NCI-H510A treated with DMSO at 0.1 percent for 48 hours (cell line): ENCODE measurements at places on chromosomes 2 and 18.

DNA sequence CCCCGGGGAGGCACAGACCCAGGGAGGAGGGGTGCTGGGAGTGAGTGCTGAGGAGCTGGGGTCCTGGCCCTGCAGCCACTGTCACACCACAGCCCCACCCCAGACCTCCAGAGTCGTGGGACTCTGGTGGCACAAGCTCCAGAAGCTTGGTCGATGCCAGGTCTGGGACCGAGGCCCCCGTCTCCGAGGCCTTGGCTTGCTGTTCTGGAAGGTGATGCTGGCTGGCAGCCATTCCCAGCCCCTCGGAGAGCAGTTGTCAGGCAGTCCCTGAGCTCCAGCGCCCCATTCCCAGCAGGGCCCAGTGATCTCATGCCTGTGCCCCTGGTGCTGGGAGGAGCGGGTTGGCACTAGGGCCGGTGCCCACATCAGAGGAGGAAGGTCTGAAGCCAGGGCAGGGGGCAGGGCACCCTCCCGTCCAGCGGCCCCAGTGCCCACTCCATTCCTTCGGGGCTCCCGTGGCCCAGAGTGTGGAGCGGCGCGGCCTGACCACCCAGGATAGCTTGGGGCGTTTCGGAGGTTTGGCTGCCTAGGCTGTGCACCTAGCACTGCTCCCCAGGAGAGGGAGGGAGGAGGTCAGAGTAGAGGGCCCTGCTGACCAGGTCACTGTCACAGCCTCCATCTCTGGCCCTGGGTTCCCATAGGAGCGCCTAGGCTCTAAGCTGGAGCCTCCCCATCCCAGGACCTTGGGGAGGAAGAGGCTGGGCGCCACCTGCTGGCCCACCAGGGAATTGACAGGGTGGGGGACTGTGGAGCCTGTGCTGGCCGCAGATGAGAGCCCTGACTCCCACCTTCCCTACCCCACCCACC lies 16.8 kb upstream of the ALPI start:
- no peak for DNase-seq

DNA sequence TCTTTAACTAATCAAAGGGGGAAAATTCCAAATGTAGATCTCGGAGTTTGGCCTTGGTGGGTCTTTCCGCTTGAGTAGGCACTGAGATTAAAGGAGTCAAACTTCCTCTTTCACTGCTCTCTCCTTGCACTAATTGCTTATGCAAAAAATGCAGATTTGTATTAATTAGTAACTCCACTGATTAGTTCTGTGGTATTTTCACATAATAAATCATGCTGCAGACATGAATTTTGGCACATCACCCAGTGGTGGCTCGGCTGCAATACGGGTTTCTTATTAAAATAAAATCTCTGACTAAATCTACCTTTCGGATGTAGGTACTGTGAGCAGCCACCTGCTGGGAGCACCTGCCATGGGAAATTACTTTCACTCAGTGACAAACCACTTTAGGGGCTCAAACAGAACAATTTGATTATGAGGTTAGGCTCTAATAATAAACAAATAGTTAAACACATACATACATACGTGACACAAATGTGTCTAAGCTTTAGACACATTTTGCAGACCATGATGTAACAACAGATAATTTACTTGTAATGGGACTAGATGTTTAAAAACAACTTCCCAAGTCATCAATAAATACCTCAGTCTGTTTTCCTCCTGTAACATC lies 6.4 kb upstream of the NEUROD1 start:
- DNase-seq, result no peak

DNA sequence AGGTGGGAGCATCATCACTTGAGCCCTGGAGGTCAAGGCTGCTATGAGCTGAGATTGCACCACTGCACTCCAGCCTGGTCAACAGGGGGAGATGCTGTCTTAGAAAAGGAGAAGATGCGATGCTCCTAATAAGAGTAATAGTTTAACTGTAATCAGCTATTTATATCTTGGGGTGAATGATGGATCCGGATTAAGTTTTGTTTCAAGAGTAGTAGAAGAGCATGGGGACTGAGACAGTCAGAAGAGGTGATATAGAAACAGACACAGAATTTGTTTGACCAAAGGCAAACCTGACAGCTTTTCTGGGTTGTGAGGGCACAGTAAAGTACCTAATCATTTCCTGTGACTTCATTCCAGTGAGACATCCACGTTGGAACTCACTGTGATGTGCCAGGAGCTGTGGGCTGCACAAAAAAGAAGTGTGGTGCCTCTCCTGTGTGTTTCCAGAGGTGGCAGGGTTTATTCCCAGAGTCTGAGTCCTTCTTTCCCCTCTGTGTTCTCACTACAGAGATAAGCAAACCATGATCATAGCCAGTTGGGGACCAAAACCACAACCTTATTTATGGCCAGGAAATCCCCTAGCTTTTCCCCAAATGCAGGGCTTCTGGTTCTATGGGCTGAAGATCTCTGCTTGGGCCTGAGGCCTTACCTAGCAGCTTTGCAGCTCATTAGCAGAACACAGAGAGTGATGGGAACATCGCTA lies 113.7 kb downstream of the XRCC5 start:
- DNase-seq, result no peak

GRCh38 chr18:48657447-48658120 lies 118.8 kb downstream of the CTIF start:
- DNase-seq, result no peak

DNA sequence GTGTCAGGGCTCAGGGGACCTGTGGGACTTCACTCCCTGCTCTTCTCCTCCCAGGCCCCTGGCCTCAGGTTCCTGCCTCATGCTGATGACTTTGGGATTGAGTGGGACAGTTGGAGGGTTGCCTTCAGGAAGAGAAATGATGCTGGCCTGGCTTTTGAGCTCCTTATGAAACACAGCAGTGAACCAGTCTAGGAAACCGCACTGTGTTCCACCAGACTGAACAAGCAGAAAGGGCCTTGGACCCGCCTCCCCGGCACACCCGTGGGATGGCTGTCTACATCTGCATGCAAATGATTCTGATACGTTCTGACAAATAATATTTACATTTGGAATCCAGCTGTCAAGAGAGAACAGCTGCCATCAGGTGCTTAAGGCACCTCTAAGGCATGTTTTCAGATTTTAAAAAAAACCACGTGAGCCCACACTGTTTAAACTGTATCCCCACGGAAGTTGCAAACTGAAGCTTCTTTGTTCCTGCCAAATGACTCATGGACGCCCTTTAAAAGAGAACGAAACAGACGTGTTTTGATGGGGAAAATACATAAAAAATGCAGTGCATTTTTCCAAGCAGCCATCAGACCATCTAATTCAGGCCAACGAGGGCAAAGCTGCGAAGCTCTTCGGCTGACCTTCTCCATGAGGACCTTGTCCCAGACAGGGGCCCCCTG lies 27.6 kb upstream of the ASAP2 start:
- DNase-seq, result peak; percentile 86

GRCh38 chr18:32286749-32287148 lies 96.9 kb downstream of the MEP1B start:
- DNase-seq, result no peak

DNA sequence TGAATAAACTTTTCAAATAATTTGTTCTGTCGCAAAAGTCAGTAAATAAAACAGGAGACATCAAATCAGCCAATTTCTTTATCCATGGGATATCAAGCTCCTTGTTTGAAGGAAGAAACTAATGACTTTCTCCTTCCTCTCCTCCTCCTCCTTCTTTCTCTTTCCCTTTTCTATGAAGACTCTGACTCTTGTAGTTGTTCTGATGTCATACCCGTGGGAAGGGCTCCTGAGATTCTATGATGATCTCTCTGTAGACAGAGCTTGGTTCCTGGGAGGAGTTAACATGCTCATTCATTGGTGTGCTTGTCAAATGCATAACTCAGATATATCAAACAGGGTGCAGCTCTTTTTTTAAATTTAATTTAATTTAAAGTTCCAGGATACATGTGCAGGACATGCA lies 118.7 kb upstream of the KCTD1 start:
- no peak for DNase-seq

GRCh38 chr2:104026725-104027124 lies 827.2 kb upstream of the POU3F3 start:
- DNase-seq, result no peak

GRCh38 chr2:205002390-205002789 lies 457.1 kb downstream of the PARD3B start:
- no peak for DNase-seq

- no peak for DNase-seq
These were observed 10.1 kb downstream of the HDAC4 start for GRCh38 chr2:239390546-239391285.

- DNase-seq, result no peak
These were observed 42.9 kb upstream of the RASGRP3 start for GRCh38 chr2:33433279-33434235.

GRCh38 chr2:224401641-224402342 lies at the start of gene FAM124B:
TSS of gene FAM124B (minus strand) at chr2:224402107. CDS start at chr2:224401768, 339 bp downstream.
- no peak for DNase-seq

DNA sequence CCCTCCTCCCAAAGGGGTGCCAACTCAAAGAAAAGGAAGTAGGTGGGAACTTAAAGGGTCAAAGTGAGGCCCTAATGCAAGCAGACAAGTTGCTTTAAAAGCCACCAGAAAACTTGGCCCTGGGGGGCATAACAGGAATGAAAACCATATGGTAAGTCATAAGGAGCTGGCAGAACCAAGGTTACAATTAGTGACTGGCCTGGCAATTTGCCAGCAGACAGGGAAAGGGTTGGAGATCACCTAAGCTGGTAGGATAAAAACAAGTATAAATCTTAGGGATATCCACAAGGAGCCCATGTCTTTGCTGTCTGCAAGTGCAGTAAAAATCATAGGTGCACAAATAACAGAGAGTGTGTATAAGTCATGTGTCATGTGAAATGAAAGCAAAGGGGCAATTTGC lies 256.7 kb upstream of the LRRTM4 start:
- no peak for DNase-seq

GRCh38 chr18:32470460-32470713 lies 295 bp downstream of the GAREM1 start:
- DNase-seq, result no peak
